ENCODE measurements at places on chromosomes 1 and 21. TPM values are rescaled to one million over a fixed set of nuclear protein-coding genes. Genes with fewer than 3 reads are reported as not detected.

GRCh38 chr1:7352364-7352763 lies 418.7 kb upstream of the VAMP3 start:
- DNase-seq = no peak

- peak; percentile 58 for DNase-seq
Observed at GRCh38 chr1:62175568-62176179, 19.0 kb upstream of the L1TD1 start.

GRCh38 chr1:234954613-234955012 lies 174.0 kb downstream of the TOMM20 start:
- no peak for DNase-seq

- no peak for DNase-seq
Observed at GRCh38 chr1:228292609-228292911, 84.7 kb downstream of the OBSCN start.

- no peak for DNase-seq
Observed at GRCh38 chr1:147840909-147841308, 61.7 kb upstream of the GJA8 start.

GRCh38 chr1:38326135-38326534 lies 279.5 kb upstream of the POU3F1 start:
- no peak for DNase-seq

DNA sequence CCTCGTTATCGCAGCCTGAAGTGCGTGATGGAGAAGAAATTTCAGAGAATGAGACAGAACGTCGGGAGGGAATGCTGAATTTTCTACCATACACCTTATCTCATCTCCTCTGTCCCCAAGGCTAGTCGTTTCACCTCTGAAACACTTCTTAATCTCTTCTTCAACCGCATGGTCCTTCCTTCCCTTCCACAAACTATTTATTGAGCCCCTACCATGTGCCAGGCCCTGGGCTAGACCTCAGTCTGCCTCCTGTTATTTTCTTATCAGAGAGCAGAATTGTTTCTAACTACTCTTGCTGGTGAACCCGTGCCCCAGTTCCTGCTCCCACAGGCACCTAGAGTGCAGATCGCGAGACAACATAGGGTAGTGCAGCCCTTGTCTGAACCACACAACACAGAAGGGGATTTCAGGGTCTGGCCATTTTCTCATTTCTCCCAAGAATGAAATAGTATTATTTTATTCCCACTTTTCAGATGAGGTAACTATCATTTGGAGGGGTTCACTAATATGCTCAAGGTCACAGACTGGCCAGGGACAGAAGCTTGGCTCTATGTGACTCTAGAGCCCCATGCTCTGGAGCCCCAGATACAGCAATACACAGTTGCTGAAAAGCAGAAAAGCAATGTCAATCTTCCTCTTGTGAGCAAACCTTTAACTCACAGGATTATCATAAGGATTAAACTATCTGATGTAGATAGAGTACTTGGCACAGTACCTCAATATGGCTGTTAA lies 598 bp upstream of the ADIPOR1 start:
- DNase-seq = no peak

DNA sequence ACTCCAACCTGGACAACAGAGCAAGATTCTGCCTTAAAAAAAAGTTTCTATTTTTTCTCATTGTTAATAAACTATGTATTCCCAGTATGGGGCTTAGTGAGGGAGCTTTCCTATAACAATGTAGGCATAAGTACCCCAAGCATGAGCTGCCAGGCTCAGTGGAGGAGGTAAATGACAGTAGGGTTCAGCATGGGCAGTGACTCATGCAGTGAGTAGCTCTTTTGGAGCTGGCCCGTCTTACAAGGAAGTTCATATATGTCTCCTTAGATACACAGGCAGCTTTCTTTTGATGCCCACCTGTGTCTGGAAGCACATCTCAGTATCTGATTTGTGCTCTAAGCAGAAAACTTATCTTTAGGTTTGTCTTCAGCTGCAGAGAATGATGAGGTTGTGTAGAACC lies 57.9 kb downstream of the ZNF678 start:
- DNase-seq = no peak

Gene FCGR3B
- polyA plus RNA-seq = not detected

Gene AGMAT
- polyA plus RNA-seq = 3.4 TPM

Gene MTARC2
- polyA plus RNA-seq = 17.4 TPM

Gene F5
- polyA plus RNA-seq = 0.26 TPM

Gene TNFRSF1B
- polyA plus RNA-seq = 18.9 TPM
